NK-92 treated with Interleukin-12 subunit alpha and Interleukin-12 subunit beta, amount 100 ng/mL, for 24 hours (cell line): ENCODE measurements at places on chromosomes 6 and 20.

DNA sequence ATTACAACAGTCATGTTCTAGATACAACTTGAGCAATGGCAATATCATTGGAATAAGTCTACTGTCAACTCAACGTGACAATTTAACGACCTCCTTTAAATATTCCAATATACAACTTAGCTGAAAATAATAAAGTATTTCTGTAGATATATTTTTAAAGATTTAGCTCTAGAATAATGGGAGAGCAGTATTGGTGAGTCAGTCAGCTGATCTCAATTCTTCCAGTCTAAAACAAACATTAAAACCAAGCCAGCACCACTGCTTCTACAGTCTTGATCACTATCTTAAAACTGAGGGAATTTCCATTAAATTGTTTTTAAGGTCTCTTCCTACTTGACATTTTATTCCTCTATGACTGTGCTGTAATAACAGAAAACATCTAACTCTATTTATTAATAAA lies 38.2 kb downstream of the NOL7 start:
- DNase-seq: no peak

DNA sequence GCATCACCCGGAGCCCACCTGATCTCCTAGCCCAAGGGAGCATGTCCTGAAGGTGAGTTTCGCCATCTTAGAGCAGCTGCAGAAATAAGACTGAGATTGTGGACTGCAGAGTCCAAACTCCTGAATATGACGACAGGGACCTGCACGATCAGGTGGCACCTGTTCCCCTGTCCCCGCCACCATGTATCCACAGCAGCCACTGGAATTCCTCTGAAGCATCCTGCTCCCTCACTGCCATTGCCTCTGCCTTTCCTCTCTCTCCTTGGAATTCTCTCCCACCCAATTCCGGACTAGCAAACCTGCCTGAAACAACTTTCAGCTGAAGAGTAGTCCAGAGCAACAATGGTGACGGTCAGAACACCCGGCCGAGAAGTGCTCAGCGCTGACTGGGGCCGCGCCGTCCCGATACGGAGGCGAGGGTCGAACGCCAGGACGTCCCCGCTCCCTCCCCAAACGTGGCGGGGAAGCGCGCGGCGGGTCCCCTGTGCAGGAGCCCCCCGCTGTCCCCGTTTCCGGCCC lies 694 bp upstream of the FAM120B start:
- DNase-seq: no peak

GRCh38 chr6:5463690-5464089 lies 202.4 kb downstream of the FARS2 start:
- DNase-seq: no peak

- no peak for DNase-seq
Measured at GRCh38 chr20:47429409-47429808, 72.3 kb upstream of the NCOA3 start.

GRCh38 chr6:141618180-141618581 lies 514.5 kb upstream of the GJE1 start:
- DNase-seq: no peak
